Activated CD4-positive, alpha-beta T cell treated with anti-CD3 and anti-CD28 coated beads, Interleukin-2, amount 10 ng/mL, durations not matched to agents 24 days and 14 days (primary cell): ENCODE measurements at places on chromosomes 16 and 17. TPM values are rescaled to one million over a fixed set of nuclear protein-coding genes. Genes with fewer than 3 reads are reported as not detected.

GRCh38 chr16:7888411-7888810 lies 555.8 kb downstream of the RBFOX1 start:
- DNase-seq = no peak
- H3K4me3 ChIP-seq = no peak overlapping the region
- H3K4me1 ChIP-seq = no peaks in the 10 kb centered on the region
- H3K27ac ChIP-seq = no peak overlapping the region
- H3K36me3 ChIP-seq = no peaks in the 10 kb centered on the region

- H3K36me3 ChIP-seq = peaks cover 44% of the 10 kb centered on the region
- H3K27ac ChIP-seq = peak overlapping the region; percentile 32
- DNase-seq = no peak
- peaks cover 49% of the 10 kb centered on the region for H3K4me1 ChIP-seq
- no peaks in the 10 kb centered on the region for H3K27me3 ChIP-seq
Observed at GRCh38 chr17:2230877-2231276, 72.7 kb downstream of the SMG6 start.

- H3K27ac ChIP-seq = no peak overlapping the region
- peaks cover 25% of the 10 kb centered on the region for H3K36me3 ChIP-seq
- no peak overlapping the region for H3K4me3 ChIP-seq
- H3K27me3 ChIP-seq = no peaks in the 10 kb centered on the region
- H3K4me1 ChIP-seq = peaks cover 14% of the 10 kb centered on the region
Observed at GRCh38 chr17:44466339-44466738, 36.9 kb downstream of the GPATCH8 start.

DNA sequence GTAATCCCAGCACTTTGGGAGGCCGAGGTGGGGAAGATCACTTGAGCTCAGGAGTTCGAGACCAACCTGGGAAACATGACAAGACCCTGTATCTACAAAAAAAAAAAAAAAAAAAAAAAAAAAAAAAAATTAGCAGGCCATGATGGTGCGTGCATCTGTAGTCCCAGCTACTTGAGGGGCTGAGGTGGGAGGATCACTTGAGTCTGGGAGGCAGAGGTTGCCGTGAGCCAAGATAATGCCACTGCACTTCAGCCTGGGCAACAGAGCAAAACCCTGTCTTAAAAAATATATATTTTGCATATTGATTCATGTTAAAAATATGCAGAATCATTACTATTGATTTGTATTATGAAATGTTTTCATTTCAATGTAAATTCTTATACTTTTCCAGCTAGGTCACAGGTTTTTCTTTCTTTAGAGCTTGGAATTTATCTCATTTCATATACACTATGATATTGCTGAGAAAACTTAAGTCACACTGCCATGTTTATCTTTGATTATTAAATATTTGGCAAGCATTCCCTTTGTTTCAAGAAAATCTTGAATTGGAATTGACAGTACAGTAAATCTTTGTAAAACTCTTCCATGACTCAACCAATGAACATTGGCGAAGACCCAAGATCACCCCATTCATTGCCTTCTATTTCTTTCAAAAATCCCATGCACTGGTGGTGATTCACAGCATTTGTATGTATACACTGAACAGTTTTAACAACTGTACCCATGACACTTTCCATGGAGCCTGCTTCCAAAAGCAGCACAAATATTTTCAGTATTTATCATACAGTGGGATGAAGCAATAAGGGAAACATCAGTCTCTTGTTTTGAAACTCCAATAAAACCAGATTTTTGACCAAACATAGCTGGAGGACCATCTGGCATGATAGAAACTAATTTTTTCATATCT lies 83.5 kb upstream of the TNRC6A start:
- H3K27me3 ChIP-seq = peaks cover 3% of the 10 kb centered on the region
- DNase-seq = no peak
- H3K27ac ChIP-seq = no peak overlapping the region
- no peaks in the 10 kb centered on the region for H3K4me1 ChIP-seq
- H3K4me3 ChIP-seq = no peak overlapping the region

- DNase-seq = no peak
- H3K36me3 ChIP-seq = peaks cover 1% of the 10 kb centered on the region
- no peak overlapping the region for H3K27ac ChIP-seq
- H3K4me1 ChIP-seq = no peaks in the 10 kb centered on the region
- H3K4me3 ChIP-seq = no peak overlapping the region
Observed at GRCh38 chr17:65109990-65110680, 27.0 kb upstream of the RGS9 start.

DNA sequence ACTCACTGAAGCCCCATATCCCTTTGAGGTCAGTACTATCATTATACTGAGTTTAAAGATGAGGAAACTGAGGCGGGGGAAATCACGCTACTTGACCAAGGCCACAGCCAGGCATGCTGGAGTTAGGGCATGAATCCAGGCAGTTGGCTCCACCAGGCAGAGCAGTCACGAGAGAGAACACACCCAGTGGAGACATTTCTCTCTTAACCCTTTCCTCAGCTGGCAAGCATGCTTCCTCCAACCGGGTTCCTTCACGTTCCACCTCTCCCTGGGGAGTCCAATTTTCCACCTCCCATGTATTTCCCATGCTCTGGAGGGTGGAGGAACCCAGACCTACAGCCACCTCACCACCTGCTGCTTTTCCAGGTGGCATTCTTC lies 32.8 kb downstream of the VAC14 start:
- H3K4me1 ChIP-seq = peaks cover 2% of the 10 kb centered on the region
- H3K4me3 ChIP-seq = no peak overlapping the region
- no peak overlapping the region for H3K27ac ChIP-seq
- DNase-seq = no peak

DNA sequence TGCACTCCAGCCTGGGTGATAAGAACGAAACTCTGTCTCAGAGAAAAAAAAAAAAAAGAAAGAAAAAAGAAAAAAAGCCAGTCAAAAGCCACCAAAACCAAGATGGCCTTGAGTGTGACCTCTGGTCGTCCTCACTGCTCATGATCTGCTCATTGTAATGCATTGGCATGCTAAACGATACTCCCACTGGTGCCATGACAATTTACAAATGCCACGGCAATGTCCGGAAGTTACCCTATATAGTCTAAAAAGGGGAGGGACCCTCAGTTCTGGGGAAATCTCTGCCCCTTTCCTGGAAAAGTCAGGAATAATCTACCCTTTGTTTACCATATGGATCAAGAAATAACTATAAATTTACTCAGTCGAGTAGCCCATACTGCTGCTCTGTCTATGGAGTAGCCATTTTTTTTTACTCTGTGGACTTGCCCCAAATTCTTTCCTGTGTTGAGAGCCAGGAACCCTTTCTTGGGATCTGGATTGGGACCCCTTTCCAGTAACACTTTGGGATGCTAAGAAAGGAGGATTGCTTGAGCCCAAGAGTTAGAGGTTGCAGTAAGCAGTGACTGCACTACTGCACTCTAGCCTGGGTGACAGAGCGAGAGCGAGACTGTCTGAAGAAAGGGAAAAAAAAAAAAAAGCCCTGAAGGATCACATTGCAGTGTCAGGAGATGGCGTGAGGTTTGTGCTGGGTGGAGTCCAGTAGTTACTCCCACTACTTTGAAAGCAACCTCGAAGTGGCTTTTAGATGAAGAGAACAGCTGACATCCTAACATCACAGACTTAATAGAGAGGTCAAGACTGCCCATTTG lies 3.7 kb upstream of the TMEM231 start:
- no peaks in the 10 kb centered on the region for H3K36me3 ChIP-seq
- no peak overlapping the region for H3K4me3 ChIP-seq
- peaks cover 26% of the 10 kb centered on the region for H3K27me3 ChIP-seq
- peaks cover 9% of the 10 kb centered on the region for H3K4me1 ChIP-seq
- no peak for DNase-seq

DNA sequence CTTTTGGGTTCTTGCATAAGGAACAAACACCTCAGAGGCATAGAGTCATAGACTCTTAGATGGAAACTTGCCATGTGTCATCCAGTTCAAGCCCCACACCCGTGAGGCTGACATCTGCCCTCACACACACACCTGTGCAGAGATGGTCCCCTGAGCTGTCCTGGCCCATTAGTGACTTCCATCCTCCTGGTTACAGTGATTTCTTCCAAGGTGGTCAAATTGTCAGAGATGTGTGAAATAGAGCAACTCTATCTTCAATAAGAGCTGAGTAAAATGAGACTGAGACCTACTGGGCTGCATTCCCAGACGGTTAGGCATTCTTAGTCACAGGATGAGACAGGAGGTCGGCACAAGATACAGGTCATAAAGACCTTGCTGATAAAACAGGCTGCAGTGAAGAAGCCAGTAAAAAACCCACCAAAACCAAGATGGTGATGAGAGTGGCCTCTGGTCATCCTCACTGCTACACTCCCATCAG lies 342.2 kb upstream of the TNRC6C start:
- no peak overlapping the region for H3K4me3 ChIP-seq
- no peak for DNase-seq
- peaks cover 8% of the 10 kb centered on the region for H3K4me1 ChIP-seq

- peak overlapping the region; percentile 95 for H3K27ac ChIP-seq
- peaks cover 38% of the 10 kb centered on the region for H3K36me3 ChIP-seq
- DNase-seq = peak; percentile 78
- H3K4me3 ChIP-seq = peak overlapping the region; percentile 98
Observed at GRCh38 chr17:42275527-42276358, 448 bp downstream of the STAT5B start.

DNA sequence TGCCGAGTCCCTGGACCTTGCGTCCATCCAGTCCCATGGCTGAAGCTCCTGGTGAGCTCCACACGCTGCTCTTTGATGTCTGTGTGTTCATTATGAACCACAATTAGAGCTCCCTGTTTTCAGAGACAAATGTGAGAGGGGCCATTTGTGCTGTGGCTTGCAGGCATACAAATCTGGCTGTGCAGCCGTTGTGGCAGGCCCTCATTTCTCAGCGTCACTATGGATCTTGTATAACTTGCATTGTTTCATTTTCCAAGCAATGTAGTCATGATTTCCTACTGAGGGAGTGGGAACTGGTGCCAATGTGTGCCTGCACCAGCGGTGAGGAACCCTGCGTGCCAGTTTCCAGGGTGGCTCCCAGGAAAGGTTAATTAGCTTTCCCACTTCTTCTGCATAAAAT lies 542.6 kb downstream of the TMEM114 start:
- H3K36me3 ChIP-seq = no peaks in the 10 kb centered on the region
- no peaks in the 10 kb centered on the region for H3K27me3 ChIP-seq
- no peak for DNase-seq
- H3K27ac ChIP-seq = no peak overlapping the region

- H3K27me3 ChIP-seq = no peaks in the 10 kb centered on the region
- DNase-seq = no peak
- no peak overlapping the region for H3K27ac ChIP-seq
- no peak overlapping the region for H3K4me3 ChIP-seq
- H3K36me3 ChIP-seq = no peaks in the 10 kb centered on the region
- no peaks in the 10 kb centered on the region for H3K4me1 ChIP-seq
Observed at GRCh38 chr16:9055661-9056060, 35.8 kb upstream of the HAPSTR1 start.

- no peak for DNase-seq
- H3K36me3 ChIP-seq = no peaks in the 10 kb centered on the region
- no peaks in the 10 kb centered on the region for H3K27me3 ChIP-seq
- no peak overlapping the region for H3K27ac ChIP-seq
Observed at GRCh38 chr16:77939968-77940367, 82.4 kb upstream of the CLEC3A start.

GRCh38 chr16:5001571-5001970 lies 32.2 kb downstream of the NAGPA start:
- DNase-seq = no peak
- H3K36me3 ChIP-seq = no peaks in the 10 kb centered on the region
- no peak overlapping the region for H3K4me3 ChIP-seq
- no peaks in the 10 kb centered on the region for H3K27me3 ChIP-seq
- no peaks in the 10 kb centered on the region for H3K4me1 ChIP-seq

GRCh38 chr16:81279392-81279791 lies 35.4 kb upstream of the GAN start:
- no peaks in the 10 kb centered on the region for H3K4me1 ChIP-seq
- no peaks in the 10 kb centered on the region for H3K27me3 ChIP-seq
- no peak overlapping the region for H3K4me3 ChIP-seq
- no peaks in the 10 kb centered on the region for H3K36me3 ChIP-seq
- no peak overlapping the region for H3K27ac ChIP-seq

- peaks cover 25% of the 10 kb centered on the region for H3K27me3 ChIP-seq
- no peak overlapping the region for H3K4me3 ChIP-seq
- no peak overlapping the region for H3K27ac ChIP-seq
- no peaks in the 10 kb centered on the region for H3K36me3 ChIP-seq
- DNase-seq = no peak
Observed at GRCh38 chr16:84313921-84314320, 19.2 kb downstream of the WFDC1 start.

DNA sequence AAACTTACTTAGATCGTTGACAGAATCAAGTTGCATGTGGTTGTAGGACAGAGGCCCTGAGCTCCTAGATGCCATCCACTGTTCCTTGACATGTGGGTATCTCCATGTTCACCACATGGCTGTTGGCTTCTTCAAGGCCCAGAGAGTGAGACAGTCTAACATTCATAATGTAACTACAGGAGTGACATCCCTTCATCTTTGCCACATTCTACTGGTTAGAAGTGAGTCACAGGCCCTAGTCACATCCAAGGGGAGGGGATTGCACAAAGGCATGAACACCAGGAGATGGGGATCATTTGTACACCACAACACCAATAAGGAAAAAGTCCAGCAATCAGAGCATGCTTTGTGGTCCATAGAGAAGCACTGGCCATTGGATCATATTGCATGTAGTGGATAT lies 56.6 kb downstream of the WSCD1 start:
- no peak overlapping the region for H3K27ac ChIP-seq
- H3K27me3 ChIP-seq = no peaks in the 10 kb centered on the region
- no peak overlapping the region for H3K4me3 ChIP-seq
- no peaks in the 10 kb centered on the region for H3K4me1 ChIP-seq

DNA sequence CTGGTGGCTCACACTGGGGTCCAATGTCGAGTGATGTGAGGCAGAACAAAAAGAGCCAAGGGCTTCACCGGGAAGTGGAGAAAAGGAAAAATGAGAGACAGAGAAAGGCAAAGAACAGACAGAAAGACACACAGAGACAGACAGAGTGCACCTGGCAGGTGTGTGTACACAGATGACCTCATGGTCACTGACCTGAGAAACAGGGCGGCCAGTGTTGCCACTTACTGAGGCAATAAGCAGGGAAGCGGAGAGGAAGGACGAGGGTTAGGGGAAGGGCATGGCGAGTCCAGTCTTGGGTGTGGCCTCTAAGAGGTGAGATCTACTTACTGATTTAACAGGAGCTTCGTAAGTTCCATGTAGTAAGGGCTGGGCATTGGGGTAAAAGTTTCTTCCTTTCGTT lies 7.5 kb downstream of the GINS2 start:
- no peaks in the 10 kb centered on the region for H3K27me3 ChIP-seq
- H3K36me3 ChIP-seq = peaks cover 37% of the 10 kb centered on the region
- no peak overlapping the region for H3K27ac ChIP-seq
- H3K4me3 ChIP-seq = no peak overlapping the region
- H3K4me1 ChIP-seq = peaks cover 20% of the 10 kb centered on the region

DNA sequence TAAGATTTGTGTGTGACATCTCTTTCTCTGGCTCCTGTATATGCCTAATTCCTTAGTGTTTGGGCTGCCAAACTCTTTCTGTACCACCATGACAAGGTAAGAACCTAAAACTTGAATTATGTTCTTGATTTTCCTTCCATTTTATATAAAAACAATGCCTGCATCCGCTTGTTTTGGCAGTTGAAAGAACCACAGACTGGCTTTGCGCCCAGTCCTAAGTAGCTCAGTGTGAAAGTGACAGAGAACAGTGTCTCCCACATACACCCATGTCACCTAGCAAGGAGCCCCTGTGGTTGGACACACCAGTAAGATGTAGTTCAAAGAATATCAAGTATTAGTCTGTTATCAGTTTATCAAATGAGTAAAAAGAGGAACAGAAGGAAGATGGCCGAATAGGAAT lies 40.7 kb upstream of the SLC6A2 start:
- no peak overlapping the region for H3K4me3 ChIP-seq
- H3K36me3 ChIP-seq = no peaks in the 10 kb centered on the region
- no peak for DNase-seq

CSH1 gene
- total RNA-seq = not detected in 2 replicates

DPEP3 gene
- total RNA-seq = not detected in 2 replicates

NOL3 gene
- 31.0 and 36.7 TPM in 2 replicates for total RNA-seq

KRTAP4-1 gene
- total RNA-seq = not detected in 2 replicates

CORO1A gene
- total RNA-seq = 748 and 758 TPM in 2 replicates

PRR35 gene
- not detected in 2 replicates for total RNA-seq

GPRC5B gene
- 0.28 TPM in 1 of 2 replicates, not detected in the other for total RNA-seq

TBX21 gene
- 63.0 and 66.4 TPM in 2 replicates for total RNA-seq
